ENCODE measurements at places on chromosomes 4 and X.

DNA sequence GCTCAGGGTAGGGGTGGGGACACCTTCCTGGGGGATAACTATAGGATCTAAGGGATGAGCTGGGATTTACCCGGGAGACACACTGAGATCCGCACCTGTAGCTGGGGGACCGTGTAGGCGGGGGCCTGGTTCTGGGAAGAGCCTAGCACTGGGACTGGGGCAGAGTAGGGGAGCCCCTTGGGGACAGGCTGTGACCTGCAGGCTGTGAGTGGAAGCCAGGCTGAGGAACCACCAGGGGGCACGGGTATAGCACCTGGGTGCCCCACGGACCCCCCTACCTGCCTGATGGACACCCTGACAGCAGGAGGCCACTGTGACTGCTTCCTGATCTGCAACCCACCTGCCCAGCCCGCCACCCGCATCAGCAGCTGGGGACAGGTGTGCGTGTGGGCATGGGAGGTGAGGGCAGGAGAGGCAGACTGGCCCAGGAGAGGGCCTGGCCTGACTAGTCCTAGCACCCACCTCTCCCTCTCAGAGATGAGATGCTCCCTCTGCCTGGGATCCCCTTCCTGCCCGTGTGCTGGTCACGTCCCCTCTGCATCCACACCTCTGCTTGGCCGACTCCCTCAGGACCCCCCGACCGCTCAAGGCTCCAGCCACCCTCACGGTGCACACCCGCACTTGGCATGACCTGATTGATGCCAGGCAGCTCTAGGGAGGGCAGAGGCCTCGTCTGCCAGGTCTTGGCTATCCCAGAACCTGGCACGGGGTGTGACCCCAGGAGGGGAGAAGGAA lies 94.2 kb upstream of the NKX1-1 start:
- DNase-seq = no peak

DNA sequence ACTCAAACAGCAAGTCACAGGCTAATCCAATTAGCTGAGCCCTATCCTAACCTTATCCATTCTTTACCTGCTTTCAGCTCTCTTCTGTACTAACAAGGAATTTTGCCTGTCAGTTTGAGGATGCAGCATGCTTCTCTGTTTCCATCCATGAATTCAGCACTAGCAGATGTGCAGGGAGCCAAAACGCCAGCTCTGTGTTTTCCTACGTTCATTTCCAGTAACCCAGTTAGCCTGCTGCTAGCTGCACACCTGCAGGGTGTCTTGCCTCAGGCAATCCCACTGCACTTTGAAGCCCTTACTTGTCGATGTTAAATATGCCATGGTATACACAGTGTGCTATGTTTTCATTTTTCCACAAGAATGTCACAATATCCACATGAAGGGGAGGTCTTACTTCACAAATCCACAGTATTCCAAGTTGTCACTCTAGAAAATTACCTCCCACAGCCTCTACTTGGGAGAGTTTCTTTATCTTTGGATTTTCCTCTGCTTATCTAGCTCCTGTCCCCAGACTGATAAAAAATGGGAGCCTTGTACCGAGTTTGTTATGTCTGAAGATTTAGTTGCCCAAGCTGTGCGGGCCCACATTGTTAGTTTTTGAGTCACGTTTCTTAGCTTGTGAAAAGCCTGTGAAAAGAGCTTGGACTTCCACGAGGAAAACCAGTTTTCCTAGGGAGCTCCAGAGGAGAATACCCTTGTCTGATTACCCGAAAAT lies 127.6 kb upstream of the HHIP start:
- DNase-seq = no peak

- DNase-seq = no peak
Measured at GRCh38 chr4:169689681-169690080, 68.1 kb downstream of the HPF1 start.

- no peak for DNase-seq
Measured at GRCh38 chrX:106177106-106177981, 9.2 kb downstream of the PWWP3B start.

DNA sequence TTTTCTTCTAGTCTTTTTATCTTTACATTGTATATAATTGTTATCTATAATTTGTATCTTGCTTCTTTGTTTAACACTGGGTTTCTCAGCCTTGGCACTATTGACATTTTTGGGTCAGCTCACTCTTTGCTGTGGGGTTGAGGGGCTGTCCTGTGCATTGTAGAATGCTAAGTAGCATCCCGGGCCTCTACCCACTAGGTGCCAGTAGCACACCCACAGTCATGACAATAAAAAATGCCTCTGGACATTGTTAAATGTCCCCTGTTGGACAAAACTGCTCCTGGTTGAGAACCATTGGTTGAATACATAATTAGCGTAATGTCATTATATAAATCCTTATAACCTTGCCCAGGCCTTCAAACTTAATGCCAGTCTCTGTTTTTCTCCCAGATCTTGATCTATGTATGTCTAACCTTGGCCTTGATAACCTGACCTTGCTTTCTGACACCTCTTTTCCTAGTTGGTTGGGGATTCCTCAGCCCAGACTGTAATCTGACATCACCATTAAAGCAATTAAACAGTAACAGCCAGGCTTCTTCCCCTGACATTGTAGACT lies 46.1 kb downstream of the DCX start:
- no peak for DNase-seq

DNA sequence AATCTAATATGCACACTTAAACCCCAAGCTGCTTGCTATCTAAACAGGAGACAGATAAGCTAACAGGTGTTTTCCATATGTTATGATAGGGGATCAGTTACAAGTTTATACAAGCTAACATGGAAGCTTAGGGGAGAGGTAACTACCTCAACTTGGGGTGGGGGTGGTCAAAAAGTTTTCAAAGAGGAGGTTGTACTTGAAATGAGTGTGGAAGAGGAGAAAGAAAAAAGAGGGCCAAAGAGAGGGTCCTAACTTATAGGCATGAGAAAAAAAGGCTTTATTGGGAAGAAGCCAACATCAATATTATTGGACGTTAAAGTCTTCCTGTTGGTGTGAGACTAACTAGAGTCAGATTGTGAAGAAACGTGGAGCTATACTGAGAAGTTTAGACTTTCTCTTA lies 205.9 kb downstream of the NDST4 start:
- no peak for DNase-seq

DNA sequence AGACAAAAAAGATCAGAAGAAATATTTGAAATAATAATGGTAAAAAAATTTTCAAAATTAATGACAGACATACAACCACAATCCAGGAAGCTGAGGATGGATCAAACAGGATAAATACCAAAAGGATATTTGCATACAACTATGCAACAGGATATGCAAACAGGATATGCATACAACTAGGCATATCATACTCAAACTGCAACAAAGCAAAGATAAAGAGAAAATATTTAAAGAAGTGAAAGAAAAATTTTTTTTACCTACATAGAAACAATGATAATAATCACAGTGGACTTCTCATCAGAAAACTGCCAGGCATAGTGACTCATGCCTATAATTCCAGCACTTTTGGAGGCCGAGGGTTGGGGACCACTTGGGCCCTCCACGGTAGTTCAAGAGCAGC lies 11.3 kb upstream of the DHX15 start:
- no peak for DNase-seq

DNA sequence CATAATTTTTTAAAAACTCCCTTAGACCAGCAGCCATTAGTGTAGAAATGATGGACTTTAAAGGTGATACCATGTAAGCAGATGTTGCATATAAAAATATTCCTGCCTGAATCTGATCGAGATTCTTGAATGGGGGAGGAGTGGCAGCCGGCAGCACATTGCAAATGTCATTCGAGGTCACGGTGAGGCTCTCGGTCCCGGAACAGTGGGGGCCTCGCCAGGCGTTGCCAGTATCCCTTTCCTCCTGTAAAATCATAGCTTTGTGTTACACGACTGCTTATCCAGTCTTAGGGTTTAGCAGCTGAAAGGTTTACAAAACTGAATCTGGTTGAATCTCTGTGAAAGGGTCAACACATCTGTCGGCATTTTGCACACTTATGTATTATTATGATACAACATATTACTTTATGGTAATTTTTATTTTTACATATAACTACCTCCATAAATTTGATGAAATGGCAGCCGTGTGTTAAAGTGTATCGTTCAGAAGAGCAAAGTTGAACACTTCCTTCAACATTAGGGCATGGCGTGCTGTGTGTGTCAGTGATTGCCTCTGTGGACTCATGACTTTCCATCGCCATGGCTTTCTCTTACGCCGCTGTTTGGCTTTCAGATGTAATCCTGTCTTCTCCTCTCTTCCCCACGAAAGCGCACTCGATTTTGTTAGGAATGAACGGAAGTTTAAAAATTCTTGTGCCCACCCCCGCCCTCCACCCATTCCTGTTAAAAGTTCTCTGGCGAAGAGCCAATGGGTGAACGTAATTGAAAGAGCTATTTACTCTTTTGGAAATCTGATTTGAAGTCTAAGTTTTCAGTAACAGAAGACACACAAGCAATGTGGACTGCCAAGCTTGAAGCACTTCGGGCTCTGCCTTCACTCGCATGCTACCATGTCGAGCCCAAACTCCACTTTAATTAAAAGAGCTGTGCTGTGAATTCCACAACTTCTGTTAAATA lies 114.8 kb downstream of the STOX2 start:
- DNase-seq = no peak

DNA sequence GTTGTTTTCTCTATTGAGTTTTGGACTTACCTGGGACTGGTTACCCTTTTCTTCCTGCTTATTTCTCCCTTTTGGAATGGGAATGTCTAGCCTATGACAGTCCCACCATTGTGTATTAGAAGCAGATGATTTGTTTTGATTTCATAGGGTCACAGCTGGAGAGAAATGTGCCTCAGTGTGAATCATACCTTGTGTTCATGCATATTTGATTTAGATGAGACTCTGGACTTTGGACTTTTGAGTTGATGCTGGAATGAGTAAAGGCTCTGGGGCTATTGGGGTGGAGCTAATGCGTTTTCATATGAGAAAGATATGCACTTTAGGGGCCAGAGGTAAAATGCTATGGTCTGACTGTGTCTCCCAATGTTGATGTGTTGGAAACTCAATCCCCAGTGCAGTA lies 30.5 kb upstream of the TEX13C start:
- DNase-seq = peak; percentile 60

- DNase-seq = no peak
Measured at GRCh38 chr4:107035819-107036583, at the start of gene DKK2. Gene DKK2, minus strand, starts transcription at chr4:107036313. Its CDS starts 722 bp downstream, at chr4:107035591.

DNA sequence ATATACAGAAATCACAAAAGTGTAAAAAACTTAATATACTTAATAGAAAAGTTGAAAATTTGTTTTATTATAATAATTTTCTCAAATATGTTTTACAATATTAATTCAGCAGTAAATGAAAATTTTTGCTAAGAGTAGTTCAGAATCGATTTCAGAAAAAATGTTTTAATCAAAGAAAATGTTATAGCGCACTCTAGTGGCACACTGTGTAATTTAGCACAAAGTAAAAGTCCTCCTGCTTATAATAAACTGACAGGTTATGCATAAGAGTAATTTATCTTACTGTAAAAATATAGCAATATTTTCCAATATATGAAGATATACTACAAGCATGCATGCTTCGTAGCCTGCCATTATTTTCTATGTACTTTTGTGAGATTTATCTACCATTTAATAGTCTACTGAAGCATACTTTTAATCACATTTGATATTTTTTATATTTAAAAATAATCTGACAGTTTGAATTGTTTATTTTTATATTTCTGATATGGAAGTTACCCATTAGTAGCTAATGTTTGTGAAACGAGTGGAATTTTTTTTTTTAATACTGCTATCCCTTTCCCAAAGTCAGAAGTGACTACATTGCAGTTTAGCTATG lies 217.9 kb upstream of the KLHL4 start:
- DNase-seq = peak; percentile 48

DNA sequence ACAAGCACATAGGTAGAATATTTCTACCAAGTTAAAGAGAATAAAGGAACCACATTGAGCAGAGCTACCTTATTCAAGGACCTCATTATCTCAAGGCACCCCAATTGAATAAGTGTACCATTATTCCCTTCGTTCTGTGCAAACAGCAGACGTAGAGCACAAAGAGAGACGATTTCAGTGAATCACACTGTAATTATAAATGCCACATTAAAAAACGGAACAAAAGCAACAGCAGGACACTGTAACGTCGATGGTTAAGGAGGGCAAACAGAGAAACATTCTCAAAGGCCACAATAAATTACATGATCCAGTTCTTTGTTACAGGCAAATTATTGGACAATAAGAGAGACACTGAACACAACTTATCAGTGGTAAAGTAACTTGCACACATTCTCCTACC lies 644.1 kb upstream of the TENM3 start:
- DNase-seq = no peak

GRCh38 chr4:158599150-158599549 lies 72.5 kb downstream of the C4orf46 start:
- DNase-seq = no peak

GRCh38 chr4:71729856-71730255 lies 54.0 kb downstream of the GC start:
- no peak for DNase-seq

- no peak for DNase-seq
Measured at GRCh38 chr4:95340191-95340590, 208.6 kb downstream of the UNC5C start.

GRCh38 chr4:86338989-86339388 lies 20.9 kb downstream of the MAPK10 start:
- DNase-seq = peak; percentile 80

GRCh38 chr4:2745981-2746806 lies 9.9 kb downstream of the TNIP2 start:
- DNase-seq = peak; percentile 19

DNA sequence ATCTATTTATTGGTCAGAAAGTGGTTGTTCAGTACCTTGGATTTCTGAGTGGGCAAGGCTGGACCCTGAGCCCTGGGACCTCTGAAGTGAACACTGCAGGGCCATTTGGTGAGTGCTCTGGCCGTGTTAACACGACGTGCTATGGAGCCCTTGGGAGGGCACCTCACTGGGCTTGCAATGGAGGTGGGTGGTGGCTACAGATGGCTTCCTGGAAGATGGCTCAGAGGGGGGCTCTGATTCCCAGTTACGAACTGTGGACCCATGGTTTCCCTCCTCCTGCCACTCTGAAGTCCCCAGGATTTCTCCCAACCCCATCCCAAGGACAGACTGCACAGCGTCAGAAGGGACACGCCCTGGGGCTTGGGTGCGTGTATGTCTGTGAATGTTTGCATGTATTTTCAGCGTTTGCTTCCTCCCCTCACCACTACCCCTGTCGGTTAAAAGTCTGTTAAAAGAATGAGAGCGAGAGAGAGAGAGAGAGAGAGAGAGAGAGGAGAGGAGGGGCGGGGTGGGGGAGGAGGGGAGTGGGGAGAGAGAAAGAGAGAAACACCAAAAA lies 3.7 kb upstream of the RHOH start:
- no peak for DNase-seq

GRCh38 chr4:1703867-1704266 lies 8.3 kb downstream of the SLBP start:
- no peak for DNase-seq

DNA sequence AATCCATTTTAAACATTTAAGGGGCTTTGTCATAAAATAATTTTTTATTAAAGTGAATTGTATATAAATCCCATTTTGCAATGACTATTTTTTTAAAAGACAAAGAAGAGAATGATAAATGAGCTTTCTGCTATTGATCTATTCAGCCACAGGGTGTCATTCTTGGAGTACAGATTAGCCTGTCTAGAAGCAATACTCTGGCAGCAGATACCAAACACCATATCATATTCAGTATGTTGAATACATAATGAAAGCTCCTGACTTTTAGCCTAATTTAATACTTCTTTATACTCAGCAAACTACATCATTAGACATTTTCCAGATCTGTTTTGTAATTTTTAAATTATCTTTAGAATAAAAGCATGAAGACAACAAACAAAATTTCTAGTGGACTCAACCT lies 496.3 kb downstream of the PDGFC start:
- peak; percentile 65 for DNase-seq
